ENCODE measurements at places on chromosomes 3 and 15. TPM values are rescaled to one million over a fixed set of nuclear protein-coding genes. Genes with fewer than 3 reads are reported as not detected.
A peak's percentile ranks its signal among the peaks of the same experiment; 100 is the strongest.

- DNase-seq: no peak
Observed at GRCh38 chr3:182104881-182105280, 393.2 kb downstream of the SOX2 start.

Gene BFSP2
- total RNA-seq: not detected

GRCh38 chr15:59438625-59439290, 772 bp downstream of the FAM81A start:
- DNase-seq: peak; percentile 18

DNA sequence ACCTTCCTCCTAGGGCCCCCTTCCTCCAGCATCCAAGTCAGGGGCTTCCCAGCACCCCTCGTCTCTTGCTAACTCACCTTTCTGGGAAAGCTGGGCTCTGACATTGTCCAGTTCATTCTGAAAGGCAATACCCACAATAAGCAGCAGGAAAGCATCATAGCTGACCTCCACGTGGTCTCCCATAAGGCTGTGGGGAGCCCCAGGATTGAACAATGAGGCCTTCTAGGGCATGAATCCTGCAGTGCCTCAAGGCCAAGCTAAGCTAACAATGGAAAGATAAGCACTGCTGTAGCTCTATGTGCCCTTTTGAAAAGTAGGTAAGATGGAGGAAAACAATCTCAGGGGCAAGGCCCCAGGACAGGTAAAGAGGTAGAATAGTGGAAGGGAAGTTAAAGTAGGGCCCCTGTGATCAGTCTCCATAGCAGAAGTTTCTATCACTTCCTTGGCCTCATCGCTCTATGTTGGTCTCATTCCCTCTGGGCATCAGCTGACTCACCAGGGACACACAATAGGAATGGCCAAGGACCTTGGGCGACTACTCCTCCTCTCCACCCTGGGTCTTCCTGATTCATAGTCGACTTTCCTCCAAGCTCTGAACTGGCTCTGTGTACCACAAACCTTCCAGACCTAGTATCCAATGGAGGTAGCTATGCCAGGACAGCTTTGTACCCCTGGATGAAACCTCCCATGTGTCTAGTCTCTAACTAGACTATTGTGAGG, 11.7 kb downstream of the TRAIP start:
- no peak for DNase-seq

DNA sequence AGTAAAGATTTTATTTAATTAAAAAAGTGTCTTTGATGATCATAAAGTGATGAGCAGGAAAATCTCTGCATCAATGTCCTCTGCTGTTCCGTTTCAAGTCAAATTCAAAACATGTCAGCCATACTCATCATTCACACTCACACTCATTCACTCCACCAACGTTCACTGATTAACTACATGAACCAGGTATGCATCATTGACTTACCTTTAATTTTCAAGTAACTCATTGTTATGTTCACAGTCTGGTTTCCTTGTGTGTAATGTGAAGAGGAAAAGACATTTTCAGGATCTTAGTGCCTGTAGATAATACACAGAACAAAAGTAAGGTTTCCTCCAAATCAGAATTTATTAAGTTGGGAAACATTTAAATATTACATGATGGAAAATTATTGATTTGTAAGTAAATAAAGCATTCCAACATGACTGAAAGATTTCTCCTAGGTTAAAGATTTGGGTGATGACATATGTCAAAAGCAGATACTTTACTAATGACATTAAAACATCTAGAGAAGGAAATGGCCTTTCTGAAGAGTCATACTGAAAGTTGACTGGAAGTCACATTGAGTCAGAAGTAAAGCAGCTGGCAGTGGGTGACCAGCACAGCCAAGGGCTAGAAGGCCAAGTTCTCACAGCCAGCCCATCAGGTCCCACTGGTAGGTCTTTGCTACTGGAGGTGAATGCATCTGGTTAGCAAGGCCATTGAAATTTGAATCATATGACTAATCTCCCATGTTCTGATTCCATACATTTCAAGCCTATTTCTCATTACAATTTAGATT, 251.9 kb downstream of the CDIN1 start:
- DNase-seq: no peak

GRCh38 chr3:135311699-135312098, 516.6 kb downstream of the EPHB1 start:
- no peak for DNase-seq

GRCh38 chr3:16884748-16885592, at the start of gene PLCL2:
Gene PLCL2 (plus strand): TSS chr3:16884955. CDS start chr3:16885040, 85 bp downstream.
- DNase-seq: peak; percentile 76

- no peak for DNase-seq
Observed at GRCh38 chr3:133884054-133884886, 11.4 kb downstream of the RAB6B start.

DNA sequence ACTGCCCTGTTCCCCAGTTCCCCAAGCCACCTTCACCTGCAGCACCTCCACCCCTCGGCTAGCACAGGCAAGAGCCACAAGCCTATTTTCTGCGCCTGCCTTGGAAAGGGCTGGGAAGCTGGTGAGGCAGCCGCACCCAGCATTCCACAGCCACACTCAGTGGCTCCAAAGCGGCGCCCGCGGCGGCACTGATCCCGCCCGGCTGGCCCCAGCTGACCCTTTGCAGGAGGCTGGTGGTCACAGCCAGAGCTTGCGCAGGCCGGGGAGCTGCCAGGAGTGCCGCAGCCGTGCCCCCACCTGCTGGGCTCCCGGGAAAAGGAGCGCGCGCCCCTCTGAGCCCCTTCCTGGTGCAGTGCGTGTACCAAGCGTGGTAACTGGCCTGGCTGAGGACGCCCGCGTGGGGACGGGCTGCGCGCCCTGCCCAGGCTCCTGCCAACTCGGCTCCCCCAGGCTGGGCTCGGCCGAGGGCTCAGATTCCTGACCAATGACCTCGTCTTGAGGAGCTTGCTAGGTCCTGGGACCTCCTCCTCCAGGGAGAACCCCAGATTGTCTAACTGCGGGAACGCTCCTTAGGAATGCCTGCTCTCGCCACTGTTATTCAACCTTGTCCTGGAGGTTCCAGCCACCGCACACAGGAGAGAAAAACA, 13.3 kb downstream of the GRAMD2A start:
- peak; percentile 77 for DNase-seq

Gene P2RY14
- not detected for total RNA-seq

Gene ACKR2
- total RNA-seq: not detected

GRCh38 chr3:108202834-108203233, 19.4 kb downstream of the IFT57 start:
- DNase-seq: no peak

GRCh38 chr3:155431856-155432570, 138.5 kb upstream of the STRIT1 start:
- no peak for DNase-seq

- no peak for DNase-seq
Observed at GRCh38 chr3:197244751-197245150, 53.7 kb downstream of the DLG1 start.

Gene TP63
- not detected for total RNA-seq

- no peak for DNase-seq
Observed at GRCh38 chr3:119529883-119530282, 29.5 kb downstream of the CD80 start.

DNA sequence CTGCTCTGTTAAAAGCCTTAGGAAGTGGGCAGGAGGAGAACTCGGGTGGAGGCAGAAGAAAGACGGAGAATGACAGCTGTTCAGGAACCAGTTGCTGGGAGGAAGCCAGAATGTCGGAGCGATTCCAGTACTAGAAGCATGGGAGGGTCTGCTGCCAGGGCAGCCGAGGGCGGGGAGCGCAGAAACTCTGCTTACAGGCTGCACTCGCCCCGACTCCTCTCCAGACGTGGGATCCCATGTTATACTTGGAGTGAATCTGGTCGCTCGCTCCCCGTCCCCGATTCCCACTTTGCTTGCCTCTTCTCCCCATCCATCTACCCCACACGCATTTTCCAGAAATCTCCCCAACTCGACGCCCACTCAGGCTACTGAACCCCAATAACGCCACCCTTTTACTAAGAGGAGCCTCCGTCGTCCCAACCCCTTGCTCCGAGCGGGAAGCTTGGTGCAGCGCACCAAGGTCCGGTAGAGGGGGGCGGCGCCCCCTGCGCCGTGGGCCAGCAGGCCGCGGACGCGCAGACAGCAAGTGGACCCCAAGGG, 665 bp downstream of the GATM start:
- peak; percentile 41 for DNase-seq

GRCh38 chr3:78941587-78941986, 826.2 kb downstream of the ROBO1 start:
- no peak for DNase-seq

Gene MAP1A
- total RNA-seq: 4.0 TPM

DNA sequence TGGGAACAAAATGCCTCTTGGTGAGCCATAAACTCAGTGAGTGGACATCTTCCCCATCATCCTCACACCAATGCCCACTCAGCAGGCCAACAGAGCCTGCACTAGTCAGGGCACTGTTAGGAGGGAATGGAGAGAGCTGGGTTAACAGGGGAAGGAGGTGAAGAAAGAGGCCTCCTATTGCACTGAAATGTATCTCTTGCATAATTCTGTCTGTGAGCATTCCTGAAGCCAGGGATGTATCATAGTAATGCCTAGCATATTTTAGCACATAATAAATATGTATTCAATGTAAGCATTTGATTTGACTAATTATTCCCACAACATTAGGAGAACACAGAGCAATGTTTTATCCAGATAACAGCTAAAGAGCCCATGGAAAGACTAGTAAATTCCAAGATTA, 81.2 kb downstream of the ANO10 start:
- DNase-seq: no peak

DNA sequence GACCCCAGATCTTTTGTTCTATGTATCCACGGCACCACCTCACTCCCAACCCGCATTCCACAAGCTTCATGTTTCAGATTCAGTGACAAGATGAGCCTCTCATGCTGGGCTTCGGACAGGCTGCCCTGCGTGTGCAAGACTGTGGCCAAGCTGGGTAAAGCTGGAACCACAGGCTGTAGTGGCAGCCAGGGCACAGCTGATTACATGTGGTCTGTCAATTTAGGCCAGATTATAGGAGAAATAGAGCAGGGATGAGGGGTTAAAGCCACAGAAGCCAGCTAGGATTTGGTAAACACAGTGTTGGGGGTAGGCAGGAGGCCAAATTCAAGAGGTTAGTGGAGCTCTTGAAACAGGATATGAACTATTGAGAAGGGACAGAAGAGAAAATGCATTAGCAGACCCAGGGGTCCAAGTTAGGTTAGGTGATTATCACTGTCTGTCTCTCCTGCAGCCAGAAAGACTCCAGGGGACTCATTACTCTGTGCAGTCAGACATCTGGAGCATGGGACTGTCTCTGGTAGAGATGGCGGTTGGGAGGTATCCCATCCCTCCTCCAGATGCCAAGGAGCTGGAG, 12.9 kb downstream of the SNAPC5 start:
- no peak for DNase-seq

DNA sequence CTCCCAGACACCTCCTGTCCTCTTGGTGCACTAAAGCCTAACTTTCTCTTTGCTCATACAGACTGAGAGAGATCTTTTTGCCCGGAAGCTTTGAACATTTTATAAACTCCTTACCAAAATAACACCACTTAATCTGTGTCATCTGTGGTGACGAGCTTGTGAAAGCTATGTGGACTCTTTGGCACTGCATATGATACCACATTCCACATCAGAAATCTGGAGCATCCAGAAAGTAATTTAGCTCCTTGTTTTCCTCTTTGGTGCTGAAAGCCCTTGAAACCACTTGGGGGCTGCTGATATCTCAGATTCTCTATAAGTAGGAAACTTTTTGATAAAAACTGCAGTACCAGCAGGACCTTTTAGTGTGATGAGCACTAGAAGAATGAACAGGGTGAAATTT, 128.3 kb downstream of the ALCAM start:
- no peak for DNase-seq

DNA sequence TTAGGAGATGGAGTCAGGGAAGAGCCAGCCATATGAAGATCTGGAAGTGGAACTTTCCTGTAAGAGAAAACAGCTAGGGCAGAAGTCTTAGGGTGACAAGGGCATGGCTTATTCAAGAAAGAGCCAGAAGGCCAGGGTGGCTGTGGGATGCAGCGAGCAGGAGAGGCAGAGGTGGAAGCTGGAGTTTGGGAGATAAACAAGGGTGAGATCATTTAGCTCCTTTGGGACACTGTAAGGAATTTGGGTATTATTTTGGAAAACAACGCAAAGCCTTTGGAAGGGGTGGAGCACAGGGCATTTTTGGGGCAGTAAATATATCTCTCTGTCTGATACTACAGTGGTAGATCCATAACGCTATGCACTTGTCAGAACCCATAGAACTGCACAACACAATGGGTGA, 5.0 kb upstream of the IL16 start:
- no peak for DNase-seq

- DNase-seq: no peak
Observed at GRCh38 chr15:46344915-46345314, 710.1 kb downstream of the SQOR start.

Gene AP2M1
- total RNA-seq: 309 TPM

GRCh38 chr3:139454346-139454745, 22.0 kb downstream of the RBP2 start:
- no peak for DNase-seq

Gene CHST13
- 0.34 TPM for total RNA-seq

- DNase-seq: no peak
Observed at GRCh38 chr3:133693821-133694220, 32.1 kb upstream of the TOPBP1 start.

GRCh38 chr3:52931889-52932288, 34.5 kb upstream of the STIMATE start:
- no peak for DNase-seq

DNA sequence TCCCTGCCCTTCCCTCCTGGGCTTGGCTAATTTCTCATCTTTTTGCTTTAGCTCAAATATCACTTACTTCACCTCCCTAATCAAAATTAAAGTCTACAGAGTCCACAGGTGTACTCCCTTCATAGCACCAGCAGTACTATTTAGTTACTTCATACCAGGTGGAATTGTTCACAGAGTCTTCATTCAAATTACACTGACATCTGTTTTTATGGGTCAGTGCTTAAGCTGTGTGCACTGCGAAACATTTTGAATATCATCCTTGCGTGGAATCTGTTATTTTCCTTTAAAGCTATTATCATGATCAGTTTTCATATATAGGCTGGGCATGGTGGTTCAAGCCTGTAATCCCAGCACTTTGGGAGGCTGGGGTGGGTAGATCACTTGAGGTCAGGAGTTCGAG, 2.7 kb upstream of the SERF2 start:
- no peak for DNase-seq

Gene MINAR1
- total RNA-seq: 1.5 TPM

- no peak for DNase-seq
Observed at GRCh38 chr3:187849016-187849654, 103.9 kb upstream of the BCL6 start.

Gene UBE3A
- 84.2 TPM for total RNA-seq

Data from neural progenitor cell (in vitro differentiated cells).